ENCODE measurements at places on chromosomes 6 and 20.

GRCh38 chr20:37128803-37129202, 33.0 kb upstream of the RBL1 start:
- DNase-seq: no peak

DNA sequence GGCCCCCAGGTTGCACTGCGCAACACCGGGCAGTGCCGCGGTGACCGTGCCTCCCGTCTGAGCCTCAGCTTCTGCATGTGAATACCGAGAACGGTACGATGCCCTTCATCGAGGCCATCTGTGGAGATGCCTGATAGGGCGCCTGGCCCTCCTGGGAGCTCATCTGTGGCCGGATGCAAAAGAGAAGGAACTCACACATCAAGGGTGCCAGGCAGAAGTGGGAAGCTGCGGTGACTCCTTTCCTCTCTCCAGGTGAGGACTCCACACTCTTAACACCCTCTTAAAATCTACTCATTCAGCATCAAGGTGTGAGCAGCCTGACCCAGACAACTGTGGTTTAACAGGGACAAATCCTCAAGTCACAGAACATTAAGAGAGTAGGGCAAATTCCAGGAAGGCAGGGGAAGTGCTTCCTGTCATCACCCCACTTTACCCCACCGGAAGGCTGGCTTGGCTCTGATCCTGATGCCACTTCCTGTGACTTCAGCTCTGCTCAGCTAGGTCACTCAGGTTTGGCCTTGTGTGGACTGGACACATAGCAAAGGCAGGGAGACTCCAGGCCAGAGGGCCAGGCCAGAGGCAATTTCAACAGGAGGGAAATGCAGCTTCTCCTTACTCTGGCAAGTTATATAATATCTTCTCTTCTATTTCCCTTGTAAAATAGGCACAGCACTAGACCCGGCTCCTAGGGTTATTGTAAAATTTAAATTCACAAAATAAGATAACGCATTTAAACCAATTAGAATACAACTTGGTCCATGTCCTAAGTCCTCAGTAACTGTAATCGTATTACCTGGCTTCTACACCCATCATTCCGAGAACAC, 69.4 kb downstream of the CPNE5 start:
- no peak for DNase-seq

GRCh38 chr6:12277386-12277785, 12.8 kb upstream of the EDN1 start:
- no peak for DNase-seq

- no peak for DNase-seq
These were observed 42.0 kb downstream of the FBXL4 start for GRCh38 chr6:98905759-98906158.

DNA sequence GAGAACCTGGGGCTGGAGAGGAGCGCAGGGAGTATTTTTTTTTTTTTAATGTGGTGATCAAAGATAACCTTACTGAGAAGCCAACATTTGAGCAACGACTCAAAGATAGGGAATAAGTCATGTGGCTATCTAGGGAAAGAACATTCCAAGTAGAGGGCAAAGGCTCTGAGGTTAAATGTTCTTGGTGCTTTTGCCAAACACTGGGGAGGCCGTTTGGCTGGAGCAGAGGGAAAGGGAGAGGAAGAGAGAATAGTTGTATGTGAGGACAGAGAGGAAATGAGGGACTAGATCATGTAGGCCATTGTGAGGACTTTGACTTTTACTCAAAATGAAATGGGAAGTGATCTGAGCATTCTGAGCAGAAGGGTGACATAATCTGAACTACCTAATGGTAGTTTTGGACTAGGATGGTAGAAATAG, 27.8 kb downstream of the ACSS2 start:
- DNase-seq: no peak

DNA sequence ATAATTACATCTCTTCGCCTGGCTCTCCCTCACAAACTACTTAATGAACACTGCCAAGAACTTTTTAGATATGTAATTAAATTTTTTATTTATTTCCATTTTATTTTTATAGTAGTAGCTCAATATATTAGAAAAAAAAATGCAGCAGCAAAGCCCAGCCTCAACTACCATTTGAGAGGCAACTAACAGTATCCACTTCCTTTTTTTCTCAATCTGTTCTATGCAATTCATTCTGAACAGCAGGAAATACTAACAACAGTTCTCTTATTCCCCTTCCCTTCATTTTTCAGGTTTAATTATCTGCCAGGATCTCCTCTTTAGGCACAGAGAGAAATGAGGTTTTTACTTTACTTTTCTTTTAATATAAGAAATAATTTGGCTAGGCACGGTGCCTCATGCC, 112.7 kb downstream of the ZNF217 start:
- no peak for DNase-seq

DNA sequence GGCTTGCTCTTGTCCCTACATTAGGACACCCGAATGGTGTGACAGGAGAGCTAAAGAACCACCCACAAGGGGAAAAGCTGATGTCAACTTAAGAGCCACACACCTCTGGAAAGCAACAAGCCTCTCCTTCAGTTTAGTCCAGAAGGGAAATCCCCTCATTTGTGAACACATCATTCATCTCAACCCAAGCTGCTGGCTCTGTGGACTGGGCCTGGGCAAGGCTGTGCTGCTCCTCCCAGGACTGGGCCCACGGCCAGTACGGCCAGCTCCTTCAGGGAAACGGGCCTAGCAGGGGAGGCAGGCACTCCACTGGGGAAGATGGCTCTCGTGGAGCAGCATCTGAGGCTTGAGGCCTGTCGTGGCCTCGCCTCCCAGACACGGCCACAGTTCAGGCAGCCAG, 12.8 kb upstream of the SLC4A11 start:
- DNase-seq: peak; percentile 5
